A549 treated with Mapracorat at 1 μM for 4 hours (cell line): ENCODE measurements at places on chromosomes 6 and 20. TPM values are rescaled to one million over a fixed set of nuclear protein-coding genes. Genes with fewer than 3 reads are reported as not detected.

Gene CASS4
- total RNA-seq = 0.05 to 0.06 TPM in 2 of 5 replicates, not detected in the others

Gene PTK6
- total RNA-seq = 2.4 to 3.6 TPM (median 3.1 TPM) in 5 replicates

Gene OR2H2
- not detected in 5 replicates for total RNA-seq

Gene RNF39
- total RNA-seq = not detected in 5 replicates
